Left ventricle myocardium inferior (tissue), 1 donor: ENCODE measurements at places on chromosomes 13 and 19. TPM values are rescaled to one million over a fixed set of nuclear protein-coding genes. Genes with fewer than 3 reads are reported as not detected.

DNA sequence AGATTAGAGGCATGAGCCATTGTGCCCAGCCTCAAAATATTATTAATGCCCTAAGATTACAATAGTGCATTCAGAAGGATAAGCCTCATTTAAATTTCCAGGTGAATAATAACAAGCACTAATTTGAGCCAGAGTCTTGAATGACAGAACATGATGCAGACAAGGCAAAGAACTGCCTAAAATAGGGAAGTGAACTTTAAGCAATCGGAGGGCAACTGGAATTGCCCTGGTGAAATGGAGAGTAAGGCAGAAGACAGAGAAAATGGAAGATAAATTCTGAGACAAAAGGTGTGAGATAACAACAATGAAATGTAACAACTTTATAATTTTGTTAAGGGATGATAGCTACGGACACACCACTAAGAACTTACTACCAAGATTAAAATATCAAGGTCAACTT lies 199.9 kb downstream of the DIAPH3 start:
- H3K27ac ChIP-seq, result no peak overlapping the region
- H3K4me1 ChIP-seq, result no peaks in the 10 kb centered on the region
- no peak overlapping the region for H3K4me3 ChIP-seq

PGLYRP1 gene
- not detected for total RNA-seq

CGB2 gene
- not detected for total RNA-seq

- peaks cover 20% of the 10 kb centered on the region for H3K36me3 ChIP-seq
- no peaks in the 10 kb centered on the region for H3K27me3 ChIP-seq
- DNase-seq, result no peak
- peak overlapping the region; percentile 46 for H3K4me3 ChIP-seq
- H3K27ac ChIP-seq, result no peak overlapping the region
Measured at GRCh38 chr19:12596485-12596884, 14.1 kb downstream of the ZNF490 start.

DNA sequence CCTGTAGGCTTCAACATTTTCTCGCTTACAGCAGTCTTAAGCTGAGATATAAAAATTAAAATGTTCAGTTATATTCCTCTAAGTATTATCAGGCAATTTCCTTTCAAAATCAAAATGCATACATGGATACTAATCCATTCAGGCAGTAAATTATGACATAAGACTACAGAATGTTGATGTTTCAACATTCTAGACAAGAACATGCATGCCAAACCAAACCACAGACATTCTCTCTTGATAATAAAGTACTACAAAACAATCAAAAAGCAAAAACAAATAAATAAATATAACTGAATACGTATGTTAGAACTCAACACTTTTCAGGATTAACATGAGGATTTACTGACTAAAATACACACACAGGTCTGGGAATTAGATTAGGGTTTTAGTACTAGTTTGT lies 7.7 kb downstream of the DIS3 start:
- H3K27me3 ChIP-seq, result no peaks in the 10 kb centered on the region
- no peak for DNase-seq
- H3K36me3 ChIP-seq, result peaks cover 92% of the 10 kb centered on the region
- H3K27ac ChIP-seq, result no peak overlapping the region
- peaks cover 5% of the 10 kb centered on the region for H3K4me1 ChIP-seq

DNA sequence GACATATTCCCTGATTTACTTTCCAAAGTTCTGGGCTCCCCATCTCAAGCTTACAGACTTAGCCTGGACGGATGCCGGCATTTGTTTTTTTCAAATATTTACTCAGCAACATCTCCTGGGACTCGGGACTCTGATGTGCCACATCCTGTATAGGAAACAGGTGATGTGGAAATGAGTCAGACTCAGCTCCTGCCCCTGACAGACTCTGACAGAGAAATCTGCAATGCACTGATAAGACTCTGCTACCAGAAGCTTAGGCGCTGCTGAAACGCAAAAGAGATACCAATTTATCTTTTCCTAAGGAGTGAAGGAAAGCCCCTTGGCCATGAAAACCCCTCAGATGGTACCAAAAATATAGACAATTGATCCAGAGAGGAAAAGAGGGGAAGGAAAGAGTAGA lies 16.2 kb downstream of the LAIR2 start:
- H3K4me1 ChIP-seq, result peaks cover 4% of the 10 kb centered on the region
- peaks cover 56% of the 10 kb centered on the region for H3K27me3 ChIP-seq
- H3K27ac ChIP-seq, result no peak overlapping the region

GRCh38 chr13:41458187-41458760 lies 924 bp downstream of the RGCC start:
- H3K4me3 ChIP-seq, result peak overlapping the region; percentile 72
- peak; percentile 26 for DNase-seq
- peaks cover 39% of the 10 kb centered on the region for H3K4me1 ChIP-seq
- peaks cover 24% of the 10 kb centered on the region for H3K36me3 ChIP-seq

- peaks cover 50% of the 10 kb centered on the region for H3K4me1 ChIP-seq
- DNase-seq, result no peak
- H3K27me3 ChIP-seq, result no peaks in the 10 kb centered on the region
- no peaks in the 10 kb centered on the region for H3K36me3 ChIP-seq
- no peak overlapping the region for H3K4me3 ChIP-seq
Measured at GRCh38 chr19:10620786-10621185, 4.6 kb upstream of the SLC44A2 start.

GRCh38 chr19:16200038-16201010 lies 2.6 kb downstream of the AP1M1 start:
- H3K27ac ChIP-seq, result no peak overlapping the region
- peaks cover 53% of the 10 kb centered on the region for H3K4me1 ChIP-seq
- H3K27me3 ChIP-seq, result no peaks in the 10 kb centered on the region
- H3K36me3 ChIP-seq, result peaks cover 36% of the 10 kb centered on the region

- no peaks in the 10 kb centered on the region for H3K27me3 ChIP-seq
- H3K27ac ChIP-seq, result no peak overlapping the region
- peaks cover 56% of the 10 kb centered on the region for H3K36me3 ChIP-seq
- H3K4me1 ChIP-seq, result peaks cover 70% of the 10 kb centered on the region
- no peak for DNase-seq
- no peak overlapping the region for H3K4me3 ChIP-seq
Measured at GRCh38 chr19:19524053-19524452, 4.7 kb upstream of the YJEFN3 start.

MEIOSIN gene
- not detected for total RNA-seq

GRCh38 chr19:11092181-11092538 lies 2.9 kb downstream of the LDLR start:
- H3K4me1 ChIP-seq, result peaks cover 91% of the 10 kb centered on the region
- peaks cover 4% of the 10 kb centered on the region for H3K36me3 ChIP-seq
- peak overlapping the region; percentile 74 for H3K4me3 ChIP-seq
- no peaks in the 10 kb centered on the region for H3K27me3 ChIP-seq
- peak overlapping the region; percentile 95 for H3K27ac ChIP-seq

- H3K27ac ChIP-seq, result no peak overlapping the region
- H3K27me3 ChIP-seq, result no peaks in the 10 kb centered on the region
- peaks cover 14% of the 10 kb centered on the region for H3K4me1 ChIP-seq
- no peak overlapping the region for H3K4me3 ChIP-seq
- DNase-seq, result no peak
- H3K36me3 ChIP-seq, result peaks cover 11% of the 10 kb centered on the region
Measured at GRCh38 chr13:99326012-99326411, 18.8 kb upstream of the GPR183 start.

DNA sequence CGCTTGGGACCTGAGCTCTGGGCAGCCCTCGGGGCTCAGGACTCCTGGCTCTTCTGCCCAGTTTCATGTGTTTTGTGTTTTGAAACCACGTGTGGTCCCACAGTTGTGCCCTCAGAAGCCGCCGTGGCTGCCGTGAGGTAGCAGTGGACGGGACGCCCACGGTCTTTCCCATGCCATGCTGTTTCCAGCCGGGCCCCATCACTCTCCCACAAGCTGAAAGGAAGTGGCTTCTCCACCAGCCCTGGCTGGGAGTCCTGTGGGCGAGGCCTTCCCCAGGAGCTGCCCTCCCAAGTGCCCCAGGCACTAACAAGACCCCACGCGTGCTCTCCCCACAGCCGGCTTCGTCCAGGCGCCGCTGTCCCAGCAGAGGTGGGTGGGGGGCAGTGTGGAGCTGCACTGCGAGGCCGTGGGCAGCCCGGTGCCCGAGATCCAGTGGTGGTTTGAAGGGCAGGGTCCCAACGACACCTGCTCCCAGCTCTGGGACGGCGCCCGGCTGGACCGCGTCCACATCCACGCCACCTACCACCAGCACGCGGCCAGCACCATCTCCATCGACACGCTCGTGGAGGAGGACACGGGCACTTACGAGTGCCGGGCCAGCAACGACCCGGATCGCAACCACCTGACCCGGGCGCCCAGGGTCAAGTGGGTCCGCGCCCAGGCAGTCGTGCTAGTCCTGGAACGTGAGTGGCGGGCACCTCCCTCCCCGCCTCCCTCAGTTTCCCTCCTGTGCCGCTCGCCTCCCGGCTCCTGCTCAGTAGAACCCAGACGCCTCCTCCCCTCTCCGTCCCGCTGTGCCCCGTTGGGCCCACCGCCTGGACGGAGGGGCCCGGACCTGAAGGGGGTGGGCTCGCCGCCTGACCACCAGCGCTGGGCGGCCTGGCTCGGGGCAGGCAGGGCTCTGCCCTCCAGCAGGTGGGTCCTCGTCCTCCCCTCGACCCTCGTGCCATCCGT lies 5.3 kb downstream of the BSG start:
- peak overlapping the region; percentile 100 for H3K4me3 ChIP-seq
- H3K27ac ChIP-seq, result peak overlapping the region; percentile 98
- no peak for DNase-seq
- no peaks in the 10 kb centered on the region for H3K27me3 ChIP-seq

DNA sequence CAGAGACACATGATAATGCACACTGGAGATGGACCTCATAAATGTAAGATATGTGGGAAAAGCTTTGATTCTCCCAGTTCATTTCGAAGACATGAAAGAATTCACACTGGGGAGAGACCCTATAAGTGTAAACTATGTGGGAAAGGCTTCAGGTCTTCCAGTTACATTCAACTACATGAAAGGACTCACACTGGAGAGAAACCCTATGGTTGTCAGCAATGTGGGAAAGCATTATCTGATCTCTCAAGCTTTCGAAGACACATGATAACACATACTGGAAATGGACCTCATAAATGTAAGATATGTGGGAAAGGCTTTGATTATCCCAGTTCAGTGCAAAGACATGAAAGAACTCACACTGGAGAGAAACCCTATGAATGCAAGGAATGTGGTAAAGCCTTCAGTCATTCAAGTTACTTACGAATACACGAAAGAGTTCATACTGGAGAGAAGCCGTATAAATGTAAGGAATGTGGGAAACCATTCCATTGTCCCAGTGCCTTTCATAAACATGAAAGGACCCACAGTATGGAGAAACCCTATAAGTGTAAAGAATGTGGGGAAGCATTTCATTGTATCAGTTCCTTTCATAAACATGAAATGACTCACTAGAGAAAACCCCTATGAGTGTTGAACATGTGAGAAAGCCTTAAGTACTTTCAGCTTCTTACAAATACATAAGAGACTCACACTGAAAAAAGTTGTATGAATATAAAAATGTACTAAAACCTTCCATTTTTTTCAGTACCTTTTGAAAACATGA lies 14.7 kb downstream of the ZNF441 start:
- no peak overlapping the region for H3K27ac ChIP-seq
- DNase-seq, result no peak
- H3K27me3 ChIP-seq, result no peaks in the 10 kb centered on the region
- H3K4me3 ChIP-seq, result no peak overlapping the region

- peak overlapping the region; percentile 81 for H3K27ac ChIP-seq
- H3K36me3 ChIP-seq, result peaks cover 30% of the 10 kb centered on the region
- H3K4me1 ChIP-seq, result peaks cover 62% of the 10 kb centered on the region
Measured at GRCh38 chr19:49690079-49690655, 749 bp upstream of the CPT1C start.

DNA sequence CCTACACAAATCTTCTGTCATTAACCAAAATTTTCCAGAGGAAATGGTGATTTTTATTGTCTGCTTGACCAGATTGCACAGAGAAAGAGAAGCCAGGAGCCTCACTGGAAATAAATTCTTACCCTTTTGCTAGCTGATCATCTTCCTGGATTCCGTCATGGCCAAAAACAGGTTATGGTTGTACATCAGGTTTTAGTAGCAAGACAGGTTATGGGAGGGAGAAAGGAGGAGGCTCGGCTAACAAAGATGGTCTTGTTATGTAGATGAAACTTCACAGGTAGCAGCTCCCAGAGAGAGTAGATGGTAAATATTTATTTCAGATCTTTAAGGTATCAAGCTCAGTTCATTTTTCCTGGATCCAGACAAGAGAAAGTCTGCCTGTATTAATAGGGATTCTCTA lies 19.7 kb upstream of the CEACAM3 start:
- no peak for DNase-seq
- no peak overlapping the region for H3K27ac ChIP-seq
- no peaks in the 10 kb centered on the region for H3K36me3 ChIP-seq
- H3K4me3 ChIP-seq, result no peak overlapping the region

GRCh38 chr19:36460046-36460445 lies 29.3 kb downstream of the ZNF566 start:
- H3K27me3 ChIP-seq, result no peaks in the 10 kb centered on the region
- no peak overlapping the region for H3K27ac ChIP-seq
- no peak overlapping the region for H3K4me3 ChIP-seq
- H3K36me3 ChIP-seq, result peaks cover 71% of the 10 kb centered on the region
- DNase-seq, result no peak

C3 gene
- 133 TPM for total RNA-seq

GRCh38 chr19:20252613-20253012 lies 85.6 kb downstream of the ZNF486 start:
- H3K36me3 ChIP-seq, result no peaks in the 10 kb centered on the region
- DNase-seq, result no peak
- no peaks in the 10 kb centered on the region for H3K4me1 ChIP-seq
- no peak overlapping the region for H3K27ac ChIP-seq

GRCh38 chr13:33869005-33869404 lies 51.1 kb downstream of the RFC3 start:
- no peaks in the 10 kb centered on the region for H3K36me3 ChIP-seq
- H3K4me3 ChIP-seq, result no peak overlapping the region
- no peaks in the 10 kb centered on the region for H3K27me3 ChIP-seq
- no peaks in the 10 kb centered on the region for H3K4me1 ChIP-seq
- H3K27ac ChIP-seq, result no peak overlapping the region

DNA sequence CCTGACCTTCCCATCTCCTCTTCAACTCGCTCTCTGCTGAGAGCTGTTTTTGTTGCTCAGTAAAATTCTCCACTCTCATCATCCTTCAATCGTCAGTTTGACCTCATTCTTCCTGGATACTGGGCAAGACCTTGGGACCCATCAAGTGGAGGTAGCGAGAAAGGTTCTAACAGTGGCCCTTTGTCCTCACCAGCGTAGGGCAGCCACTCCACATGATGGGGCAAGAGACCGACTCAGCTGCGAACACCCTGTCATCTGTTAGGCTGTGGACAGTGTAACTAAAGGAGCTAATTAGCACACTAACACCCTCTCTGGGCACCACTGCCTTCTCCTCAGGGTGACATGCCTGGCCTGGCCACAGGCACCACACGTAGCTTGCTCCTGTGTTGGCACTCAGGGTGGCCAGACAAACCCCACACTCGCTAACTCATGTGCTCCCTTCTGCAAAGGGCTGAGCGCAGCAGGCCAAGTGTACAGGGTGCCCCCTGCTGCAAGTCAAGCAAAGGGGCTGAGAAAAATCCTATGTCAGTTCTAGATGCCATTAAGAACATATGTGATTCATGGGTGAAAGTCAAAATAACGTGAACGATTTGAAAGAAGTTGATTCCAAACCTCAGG lies 1216.0 kb downstream of the SLITRK5 start:
- DNase-seq, result no peak
- no peaks in the 10 kb centered on the region for H3K27me3 ChIP-seq
- no peaks in the 10 kb centered on the region for H3K4me1 ChIP-seq
- H3K36me3 ChIP-seq, result no peaks in the 10 kb centered on the region
- H3K27ac ChIP-seq, result no peak overlapping the region
